ENCODE measurements at places on chromosomes 6 and 20. TPM values are rescaled to one million over a fixed set of nuclear protein-coding genes. Genes with fewer than 3 reads are reported as not detected.

Gene PTCRA
- total RNA-seq, result not detected

Gene RPS18
- 2,294 TPM for total RNA-seq

Gene THBS2
- 227 TPM for total RNA-seq

Gene MICB
- total RNA-seq, result 16.1 TPM

Gene C6orf58
- total RNA-seq, result not detected

Gene AVP
- not detected for total RNA-seq

Gene TRIM10
- total RNA-seq, result not detected

All from HFFc6 (cell line).